ENCODE measurements at places on chromosomes 2 and 18.

DNA sequence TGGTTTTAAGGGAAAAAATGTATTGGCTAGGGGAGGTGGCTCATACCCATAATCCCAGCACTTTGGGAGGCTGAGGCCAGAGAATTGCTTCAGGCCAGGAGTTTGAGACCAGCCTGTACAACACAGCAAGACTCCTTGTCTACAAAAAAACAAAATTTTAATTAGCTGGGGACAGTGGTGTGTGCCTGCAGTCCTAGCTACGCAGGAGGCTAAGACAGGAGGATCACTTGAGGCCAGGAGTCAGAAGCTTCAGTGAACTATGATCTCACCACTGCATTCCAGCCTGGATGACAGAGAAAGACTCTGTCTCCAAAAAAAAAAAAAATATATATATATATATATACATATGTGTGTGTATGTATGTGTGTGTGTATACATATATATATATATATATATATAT is 18.5 kb downstream of the CCDC88A start:
- DNase-seq, result no peak

GRCh38 chr18:59477849-59478248 is 118.8 kb upstream of the LMAN1 start:
- no peak for DNase-seq

DNA sequence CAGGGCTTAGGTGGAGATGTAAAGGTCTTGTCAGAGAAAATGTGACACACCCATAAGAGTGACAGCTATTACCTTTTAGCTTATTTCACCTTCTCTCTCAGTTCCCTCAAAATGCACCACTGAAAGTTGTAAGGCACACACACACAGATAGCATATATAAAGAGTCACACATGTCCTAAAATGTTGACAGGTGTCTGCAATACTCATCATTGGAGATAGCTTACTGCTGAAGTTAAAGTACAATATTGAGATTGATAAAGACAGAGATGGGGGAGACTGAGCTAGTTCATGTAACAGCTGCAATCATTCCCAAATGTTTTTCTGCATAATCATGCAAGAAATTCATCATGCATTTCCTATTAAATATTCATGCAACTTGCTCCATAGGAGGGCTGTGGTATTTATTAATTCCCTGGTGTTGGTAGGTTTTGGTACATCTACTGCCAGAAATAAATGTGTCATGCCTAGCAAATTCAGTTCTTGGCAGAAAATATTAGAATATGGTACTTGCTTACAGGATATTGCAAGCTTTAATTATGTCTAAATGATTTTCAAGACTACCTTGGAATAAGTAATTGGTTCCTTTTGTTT is 118.8 kb upstream of the RBMS1 start:
- DNase-seq, result no peak

DNA sequence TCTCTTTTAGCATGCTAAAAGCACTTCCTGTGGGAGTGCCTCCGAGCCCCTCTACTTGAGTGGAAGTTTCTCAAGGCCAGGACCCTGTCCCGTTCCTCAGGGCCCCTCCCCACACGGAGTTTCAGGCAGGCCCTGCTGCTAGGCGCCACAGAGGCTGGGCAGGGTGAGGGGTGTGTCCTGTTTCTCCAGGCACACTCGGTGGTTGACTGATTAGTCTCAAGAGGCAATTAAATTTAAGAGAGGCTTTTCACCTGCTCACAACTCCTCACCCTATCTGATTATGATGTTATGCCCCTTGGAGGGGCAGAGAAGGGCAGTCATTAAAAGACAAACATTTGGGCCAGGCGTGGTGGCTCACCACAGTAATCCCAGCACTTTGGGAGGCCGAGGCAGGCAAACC is 160.8 kb upstream of the HAAO start:
- DNase-seq, result no peak

- DNase-seq, result peak; percentile 73
Observed at GRCh38 chr2:227460070-227460485, 11.9 kb upstream of the AGFG1 start.

DNA sequence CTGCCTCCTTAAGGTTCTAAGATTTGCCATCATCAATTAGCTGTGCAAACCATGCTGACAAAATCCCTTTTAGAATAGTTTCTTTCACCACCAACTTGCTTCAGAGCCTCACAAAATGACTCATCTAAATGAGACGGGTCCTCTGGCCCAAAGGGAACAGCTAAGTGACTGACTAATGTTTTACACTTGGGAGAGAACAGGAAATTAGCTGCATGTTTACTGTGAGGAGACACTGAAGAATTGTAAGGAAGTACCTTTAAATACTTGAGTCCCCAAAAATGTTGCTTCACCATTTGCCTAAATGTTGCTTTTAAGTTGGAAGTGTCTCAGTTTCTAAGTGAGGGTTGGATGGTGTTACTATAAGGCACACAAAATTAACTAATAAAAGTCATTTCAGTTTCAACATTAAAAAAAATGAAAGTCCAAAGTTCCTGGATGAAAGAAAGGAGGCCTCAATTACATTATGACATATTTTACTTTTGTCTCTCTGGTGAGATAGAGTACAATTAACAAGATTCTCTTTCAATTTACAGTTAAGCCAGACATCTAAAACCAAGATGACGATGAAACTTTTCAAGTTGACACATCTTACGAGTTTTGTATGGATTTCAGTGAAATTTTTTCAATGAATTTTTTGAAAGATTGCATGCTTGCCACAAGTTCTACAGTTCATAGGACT is 229.1 kb upstream of the FN1 start:
- no peak for DNase-seq

DNA sequence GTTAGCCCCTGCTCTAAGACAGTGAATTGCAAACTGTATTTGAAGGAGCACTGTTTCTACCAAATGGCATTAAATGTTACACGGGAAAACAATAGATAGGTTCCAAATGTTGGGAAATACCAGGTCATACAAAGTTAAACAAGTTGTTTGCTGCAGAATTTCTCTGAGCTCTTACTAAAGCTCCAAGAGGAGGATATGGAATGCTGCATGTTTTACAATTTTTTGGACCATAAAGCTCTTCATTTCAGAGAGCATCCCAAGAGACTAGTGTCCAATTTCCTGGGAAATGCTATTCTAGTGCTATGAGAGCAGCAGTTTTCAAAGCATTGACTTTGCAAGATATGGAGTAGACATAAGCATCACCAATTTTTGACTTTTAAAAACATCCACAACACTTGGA is 155.6 kb upstream of the CCDC68 start:
- DNase-seq, result no peak

DNA sequence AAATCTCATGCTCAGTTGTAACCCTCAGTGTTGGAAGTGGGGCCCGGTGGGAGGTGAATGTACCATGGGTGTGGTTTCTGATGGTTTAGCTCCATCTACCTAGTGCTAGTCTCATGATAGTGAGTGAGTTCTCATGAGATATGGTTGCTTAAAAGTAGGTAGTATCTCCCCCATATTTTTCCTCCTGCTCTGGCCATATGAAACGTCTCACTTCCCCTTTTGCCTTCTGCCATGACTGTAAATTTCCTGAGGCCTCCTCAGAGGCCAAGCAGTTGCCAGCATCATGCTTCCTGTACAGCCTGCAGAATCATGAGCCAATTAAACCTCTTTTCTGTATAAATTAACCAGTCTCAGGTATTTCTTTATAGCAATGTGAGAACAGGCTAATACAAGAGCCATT is 62.8 kb upstream of the RNF152 start:
- DNase-seq, result no peak

DNA sequence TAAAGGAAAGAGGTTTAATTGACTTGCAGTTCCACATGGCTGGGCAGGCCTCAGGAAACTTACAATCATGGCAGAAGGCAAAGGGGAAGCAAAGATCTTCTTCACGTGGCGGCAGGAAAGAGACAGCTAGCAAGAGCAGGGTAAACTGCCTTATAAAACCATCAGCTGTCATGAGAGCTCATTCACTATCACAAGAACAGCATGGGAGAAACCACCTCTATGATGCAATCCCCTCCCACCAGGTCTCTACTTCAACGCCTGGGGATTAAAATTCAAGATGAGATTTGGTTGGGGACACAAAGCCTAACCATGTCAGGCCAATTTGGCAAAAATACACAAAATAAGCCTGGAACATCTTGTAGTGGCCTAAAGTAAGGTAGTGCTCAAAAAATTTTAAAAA is 152.6 kb downstream of the COL6A3 start:
- no peak for DNase-seq

DNA sequence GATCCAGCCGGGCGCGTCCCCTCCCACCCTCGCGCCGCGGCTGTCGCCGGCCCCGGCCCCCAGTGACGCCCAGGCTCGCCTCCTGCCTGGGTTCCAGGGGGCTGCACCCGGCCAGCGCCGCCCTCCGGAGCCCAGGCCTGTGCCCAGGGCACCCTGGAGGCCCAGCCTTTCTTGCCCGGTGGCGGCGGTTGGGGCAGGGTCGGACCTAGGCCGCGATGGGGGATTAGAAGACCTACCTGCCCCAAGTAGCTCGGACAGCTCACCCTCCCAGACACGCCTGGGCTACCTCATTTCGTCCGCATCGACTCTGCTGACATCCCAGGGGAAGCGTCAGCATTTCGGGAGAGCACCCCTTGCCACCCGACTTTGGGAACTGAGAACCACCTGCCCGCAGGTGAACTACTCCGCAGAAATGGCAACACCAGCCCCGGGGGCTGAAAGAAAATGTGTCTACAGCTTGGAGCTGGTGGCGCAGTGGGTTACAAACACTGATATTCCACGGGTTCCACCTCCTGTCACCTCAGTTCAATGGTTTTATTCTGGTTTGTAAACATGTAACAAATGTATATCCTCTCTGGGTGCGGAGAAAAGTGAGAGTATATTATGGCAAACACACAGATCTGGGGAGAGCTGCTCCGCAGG is 834 bp upstream of the ARL4C start:
- DNase-seq, result no peak

GRCh38 chr18:29962579-29962978 is 1080.0 kb downstream of the DSC3 start:
- DNase-seq, result no peak

- DNase-seq, result no peak
Observed at GRCh38 chr18:36334798-36335197, 37.3 kb downstream of the FHOD3 start.

DNA sequence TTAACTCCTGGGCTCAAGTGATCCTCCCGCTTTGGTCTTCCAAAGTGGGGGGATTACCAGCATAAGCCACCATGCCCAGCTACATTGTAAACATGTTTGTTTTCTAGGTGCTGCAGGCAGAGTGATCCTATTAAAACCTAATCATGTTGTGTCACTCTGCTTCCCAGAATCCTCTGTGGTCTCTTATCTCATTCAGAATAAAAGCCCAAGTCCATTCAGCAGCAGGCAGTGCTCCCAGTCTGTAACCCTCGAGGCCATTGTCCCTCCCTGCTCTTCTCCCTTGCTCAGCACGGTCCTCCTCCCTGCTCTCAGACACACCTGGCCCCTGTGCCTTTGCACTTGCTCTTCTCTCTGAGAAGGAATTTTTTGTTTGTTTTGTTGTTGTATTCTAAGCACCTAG is 11.1 kb upstream of the CABYR start:
- DNase-seq, result no peak

- no peak for DNase-seq
Observed at GRCh38 chr2:109195193-109196045, 66.4 kb downstream of the SH3RF3 start.

GRCh38 chr2:75087736-75088135 is 111.6 kb downstream of the TACR1 start:
- DNase-seq, result no peak

- DNase-seq, result no peak
Observed at GRCh38 chr18:79851489-79851888, 53.8 kb downstream of the KCNG2 start.

- no peak for DNase-seq
Observed at GRCh38 chr2:85394976-85395375, 15.2 kb downstream of the CAPG start.

- no peak for DNase-seq
Observed at GRCh38 chr18:47571957-47572356, 320.5 kb upstream of the SKOR2 start.

GRCh38 chr18:37568671-37569070 is 3.1 kb upstream of the CELF4 start:
- no peak for DNase-seq

DNA sequence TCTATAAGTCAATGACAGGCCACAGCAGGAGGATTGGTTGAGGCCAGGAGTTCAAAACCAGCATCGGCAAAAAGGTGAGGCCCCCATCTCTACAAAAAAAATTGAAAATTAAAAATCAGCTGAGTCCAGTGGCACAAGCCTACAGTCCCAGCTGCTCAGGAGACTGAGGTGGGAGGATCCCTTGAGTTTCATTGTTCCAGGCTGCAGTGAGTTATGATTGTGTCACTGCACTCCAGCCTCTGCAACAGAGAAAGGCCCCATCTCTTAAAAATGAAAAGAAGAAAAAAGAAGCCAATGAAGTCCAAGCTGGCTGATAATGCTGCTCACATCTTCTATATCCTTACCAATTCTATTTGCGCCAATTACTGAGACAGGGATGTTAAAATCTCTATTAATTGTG is 39.1 kb downstream of the MRPS5 start:
- DNase-seq, result no peak

- no peak for DNase-seq
Observed at GRCh38 chr18:80252136-80252535, 4.8 kb upstream of the PARD6G start.

GRCh38 chr2:223954401-223954800 is 2.9 kb upstream of the MRPL44 start:
- no peak for DNase-seq

DNA sequence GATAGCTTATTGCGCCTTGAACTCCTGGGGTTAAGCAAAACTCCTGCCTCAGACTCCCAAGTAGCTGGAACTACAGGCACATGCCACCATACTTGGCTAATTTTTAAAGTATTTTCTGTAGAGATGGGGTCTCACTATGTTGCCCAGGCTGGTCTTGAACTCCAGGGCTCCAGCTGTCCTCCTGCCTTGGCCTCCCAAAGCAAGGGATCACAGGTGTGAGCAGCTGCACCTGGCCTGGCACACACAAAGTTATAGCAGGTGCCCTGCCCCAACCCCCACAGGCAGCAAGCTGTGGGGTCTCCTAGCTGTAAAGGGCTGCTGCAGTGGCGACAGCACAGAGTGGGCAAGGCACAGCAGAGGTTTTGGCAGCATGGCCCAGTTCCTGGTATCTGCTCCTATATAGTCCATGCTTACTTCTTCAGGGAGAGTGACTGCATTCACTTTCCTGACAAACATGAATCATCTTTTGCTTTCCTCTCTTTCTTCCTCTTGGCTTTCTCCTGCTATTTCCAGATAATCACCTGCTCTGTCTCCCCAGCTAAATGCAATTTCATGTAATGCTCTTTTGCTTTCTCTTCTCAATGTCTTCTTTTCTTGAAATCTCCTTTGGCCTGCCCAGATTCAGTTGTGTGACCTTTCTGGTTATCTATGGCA is 27.3 kb upstream of the METAP1D start:
- DNase-seq, result no peak

GRCh38 chr2:119224391-119225104 is 914 bp downstream of the STEAP3 start:
- no peak for DNase-seq
